ENCODE measurements at places on chromosomes 13 and 19. TPM values are rescaled to one million over a fixed set of nuclear protein-coding genes. Genes with fewer than 3 reads are reported as not detected.

GRCh38 chr19:46025835-46026234 lies 3.0 kb upstream of the PGLYRP1 start:
- DNase-seq = no peak

- peak; percentile 97 for DNase-seq
Measured at GRCh38 chr19:658916-659839, 3.8 kb downstream of the RNF126 start.

DNA sequence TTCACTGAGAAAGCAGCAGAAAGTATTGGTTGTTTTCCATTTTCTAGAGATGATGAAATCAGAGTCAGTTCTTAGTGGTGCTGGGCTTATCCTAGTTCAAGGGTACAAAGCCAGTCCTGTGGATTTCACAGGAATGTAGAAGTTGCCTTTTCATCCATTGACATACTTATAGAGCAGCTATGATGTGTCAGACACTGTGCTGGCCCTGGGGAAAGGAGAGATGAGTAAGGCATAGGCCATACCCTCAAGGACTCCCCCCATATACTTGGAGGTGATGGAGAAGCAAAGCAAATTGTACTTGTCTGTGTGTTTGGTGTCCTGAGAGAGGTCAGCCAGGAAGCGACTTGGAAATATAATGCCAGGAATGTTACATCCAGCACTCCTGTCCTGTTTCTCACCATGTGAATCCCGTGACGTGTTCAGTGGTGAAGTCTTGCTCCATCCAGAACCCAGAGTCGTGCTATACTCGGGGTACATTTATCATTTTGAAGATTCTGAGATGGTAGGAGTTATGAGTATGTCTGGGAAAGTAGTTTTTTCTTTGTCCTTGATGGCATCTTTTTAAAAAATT lies 22.6 kb downstream of the ERCC5 start:
- no peak for DNase-seq

DNA sequence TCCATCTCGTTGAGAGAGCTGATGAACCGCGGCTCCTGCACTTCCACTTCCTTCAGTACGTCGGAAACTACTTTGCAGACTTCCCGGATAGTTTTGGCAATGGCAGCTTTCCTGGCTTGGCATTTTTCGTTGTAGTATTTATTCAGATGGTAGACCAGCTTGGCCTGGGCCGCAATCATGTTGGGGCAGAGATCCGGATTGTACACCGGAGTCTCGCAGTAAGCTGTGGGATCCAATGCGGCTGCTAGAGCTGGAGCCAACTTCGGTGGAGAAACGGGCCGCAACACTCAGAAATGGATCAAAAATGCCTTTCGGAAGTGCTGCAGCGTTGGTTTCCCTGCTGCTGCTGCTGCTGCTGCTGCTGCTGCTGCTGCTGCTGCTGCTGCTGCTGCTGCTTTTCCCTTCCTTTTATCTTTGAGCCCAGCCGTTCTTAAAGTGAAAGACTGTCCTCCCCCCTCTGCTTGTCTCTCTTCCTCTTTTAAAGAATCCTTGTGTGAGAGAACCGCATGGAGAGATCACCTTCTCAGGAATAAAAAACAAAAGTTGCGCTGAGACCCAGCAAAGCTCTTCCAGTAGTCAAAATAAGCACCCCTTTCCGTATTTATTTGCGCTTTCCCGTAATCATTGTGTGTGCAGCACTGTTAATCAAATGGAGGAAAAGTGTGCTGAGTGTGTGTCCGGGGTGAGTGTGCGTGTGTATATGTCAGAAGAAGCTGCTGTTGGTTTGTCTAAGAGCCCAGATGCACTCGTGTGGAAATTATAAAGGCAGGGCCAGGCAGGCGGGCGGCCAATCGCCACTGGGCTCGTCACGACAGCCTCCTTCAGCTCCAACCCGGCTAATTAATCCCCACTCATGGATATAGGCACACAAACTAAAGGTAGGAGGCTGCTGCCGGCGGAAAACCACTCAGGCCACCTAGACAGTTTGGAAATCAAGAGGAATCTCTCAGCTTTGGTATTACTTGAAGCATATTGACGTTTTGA lies at the start of gene MAB21L1:
Gene MAB21L1, minus strand, starts transcription at position 730 of the 984 bp plus-strand sequence. Its CDS starts 551 bp downstream, at position 179.
- DNase-seq = peak; percentile 2

The TRPC4 gene
- not detected for total RNA-seq

- DNase-seq = peak; percentile 79
Measured at GRCh38 chr19:5803752-5804515, 933 bp upstream of the NRTN start.

DNA sequence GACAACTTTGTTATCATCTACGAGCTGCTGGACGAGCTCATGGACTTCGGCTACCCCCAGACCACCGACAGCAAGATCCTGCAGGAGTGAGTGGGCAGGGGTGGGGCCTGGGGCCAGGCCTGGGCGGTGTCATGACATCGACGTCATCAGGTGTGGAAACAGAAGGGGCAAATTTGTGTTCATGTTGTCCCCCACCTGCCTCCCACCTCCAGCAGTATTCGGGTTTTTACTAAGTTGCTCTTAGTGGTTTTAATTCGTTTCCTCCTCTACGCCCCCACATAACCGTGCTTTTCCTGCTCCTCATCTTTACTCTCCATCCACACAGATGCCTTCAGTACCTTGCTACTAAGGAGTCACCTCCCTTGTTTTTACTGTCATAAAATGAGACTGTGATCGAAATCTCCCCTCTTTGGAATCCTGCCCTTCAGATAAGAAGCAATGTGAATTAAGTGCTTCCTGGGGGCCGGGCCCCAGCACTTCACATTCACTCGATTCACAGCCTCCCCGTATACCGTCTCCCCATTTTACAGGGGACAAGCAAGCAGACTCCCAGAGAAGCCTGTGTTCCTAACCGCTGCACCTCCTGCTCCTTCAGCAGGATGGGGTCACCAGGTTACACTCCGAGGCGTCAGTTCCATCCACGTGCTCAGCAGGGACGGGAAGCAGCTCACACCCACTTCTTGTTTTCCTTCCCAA lies 10.5 kb downstream of the AP1M1 start:
- DNase-seq = no peak

DNA sequence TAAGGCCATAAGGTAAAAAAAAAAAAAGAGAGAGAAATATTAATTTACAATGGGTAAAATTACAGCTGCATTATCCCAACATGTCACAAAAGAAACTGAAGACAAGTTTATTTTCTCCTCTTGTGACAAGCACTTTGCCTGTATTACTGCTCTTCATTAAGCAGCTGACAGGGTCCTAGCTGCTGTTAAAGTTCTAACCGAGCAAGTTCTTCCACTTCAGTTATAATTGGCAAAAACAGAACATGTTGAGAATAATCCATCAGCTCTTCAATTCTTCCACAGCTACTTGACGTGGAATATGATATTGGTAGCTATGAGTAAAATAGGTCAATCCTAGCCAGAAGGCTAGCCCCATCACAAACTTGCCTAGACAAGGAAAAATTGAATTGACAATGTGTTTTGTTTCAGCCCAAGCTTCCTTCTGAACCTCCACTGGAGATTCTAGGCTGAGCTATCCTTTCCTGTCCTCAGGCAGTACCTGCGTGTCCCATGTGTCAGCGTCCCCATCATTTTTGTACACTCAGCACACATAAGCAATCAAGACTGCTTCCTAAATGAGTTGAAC lies 32.2 kb upstream of the DOCK9 start:
- peak; percentile 19 for DNase-seq

GRCh38 chr13:113897966-113898365 lies 34.1 kb upstream of the GAS6 start:
- DNase-seq = no peak

GRCh38 chr19:38838208-38838985 lies 6.8 kb upstream of the ECH1 start:
- peak; percentile 98 for DNase-seq

The ACER1 gene
- not detected for total RNA-seq

- DNase-seq = no peak
Measured at GRCh38 chr13:101977475-101977874, 424.4 kb downstream of the FGF14 start.

DNA sequence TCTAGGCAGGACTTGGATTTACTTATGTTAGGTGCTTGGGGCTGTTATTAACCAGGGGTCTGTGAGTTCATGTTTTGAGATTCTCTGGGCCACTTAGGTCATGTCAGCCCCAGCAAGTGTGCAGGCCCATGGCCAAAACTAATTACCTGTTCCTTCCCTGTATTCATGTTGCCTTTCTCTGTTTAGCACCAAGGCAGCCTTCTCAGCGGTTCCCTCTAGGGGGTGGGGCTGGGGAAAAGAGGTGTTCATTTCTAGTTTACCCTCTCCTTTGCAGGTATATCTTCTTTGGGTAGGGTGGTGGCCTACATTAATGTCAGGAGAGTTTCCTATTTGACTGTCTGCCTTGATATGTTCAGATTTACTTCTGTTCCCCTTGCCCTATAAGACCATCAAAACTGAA lies 61.7 kb downstream of the PDS5B start:
- DNase-seq = no peak

GRCh38 chr13:95049772-95050171 lies 251.5 kb downstream of the ABCC4 start:
- no peak for DNase-seq

DNA sequence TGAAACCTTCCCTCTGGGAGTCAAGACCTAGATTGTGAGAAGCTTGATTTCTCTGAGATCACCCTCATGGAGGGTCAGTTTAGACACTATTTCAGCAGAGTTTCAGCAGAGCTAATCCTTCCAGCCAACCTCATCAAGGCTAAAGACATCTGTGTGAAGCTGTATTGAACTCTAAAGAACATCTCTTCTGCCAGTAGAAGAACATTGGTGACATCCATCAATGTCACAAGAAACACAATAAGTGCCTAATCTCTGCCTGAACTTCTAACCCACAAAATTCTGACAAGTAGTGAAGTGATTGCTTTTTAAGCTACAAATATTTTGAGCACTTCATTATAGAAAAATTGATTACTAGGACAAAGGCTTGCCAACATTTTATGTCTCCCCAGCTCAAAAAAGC lies 475.8 kb upstream of the PCDH20 start:
- no peak for DNase-seq

The PSG7 gene
- total RNA-seq = not detected

DNA sequence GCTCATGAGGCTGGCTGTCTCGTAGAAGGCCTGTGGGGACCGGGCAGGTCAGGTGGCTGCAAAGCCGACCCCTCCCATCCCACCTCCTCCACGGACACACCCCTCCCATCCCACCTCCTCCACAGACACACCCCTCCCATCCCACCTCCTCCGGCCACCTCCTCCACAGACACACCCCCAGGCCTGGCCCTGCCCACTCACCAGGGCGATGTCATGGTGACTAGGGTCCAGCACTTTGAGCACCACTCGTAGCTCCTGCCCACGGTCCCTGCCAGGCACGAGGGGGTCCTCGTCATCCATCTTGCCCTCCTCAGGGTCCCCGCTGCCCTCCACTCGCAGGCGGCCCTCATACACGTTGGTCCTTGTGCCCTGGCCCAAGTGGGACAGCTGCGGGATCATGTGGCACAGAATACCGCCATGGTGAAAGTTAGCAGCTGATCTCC lies 18.8 kb downstream of the TYK2 start:
- no peak for DNase-seq

DNA sequence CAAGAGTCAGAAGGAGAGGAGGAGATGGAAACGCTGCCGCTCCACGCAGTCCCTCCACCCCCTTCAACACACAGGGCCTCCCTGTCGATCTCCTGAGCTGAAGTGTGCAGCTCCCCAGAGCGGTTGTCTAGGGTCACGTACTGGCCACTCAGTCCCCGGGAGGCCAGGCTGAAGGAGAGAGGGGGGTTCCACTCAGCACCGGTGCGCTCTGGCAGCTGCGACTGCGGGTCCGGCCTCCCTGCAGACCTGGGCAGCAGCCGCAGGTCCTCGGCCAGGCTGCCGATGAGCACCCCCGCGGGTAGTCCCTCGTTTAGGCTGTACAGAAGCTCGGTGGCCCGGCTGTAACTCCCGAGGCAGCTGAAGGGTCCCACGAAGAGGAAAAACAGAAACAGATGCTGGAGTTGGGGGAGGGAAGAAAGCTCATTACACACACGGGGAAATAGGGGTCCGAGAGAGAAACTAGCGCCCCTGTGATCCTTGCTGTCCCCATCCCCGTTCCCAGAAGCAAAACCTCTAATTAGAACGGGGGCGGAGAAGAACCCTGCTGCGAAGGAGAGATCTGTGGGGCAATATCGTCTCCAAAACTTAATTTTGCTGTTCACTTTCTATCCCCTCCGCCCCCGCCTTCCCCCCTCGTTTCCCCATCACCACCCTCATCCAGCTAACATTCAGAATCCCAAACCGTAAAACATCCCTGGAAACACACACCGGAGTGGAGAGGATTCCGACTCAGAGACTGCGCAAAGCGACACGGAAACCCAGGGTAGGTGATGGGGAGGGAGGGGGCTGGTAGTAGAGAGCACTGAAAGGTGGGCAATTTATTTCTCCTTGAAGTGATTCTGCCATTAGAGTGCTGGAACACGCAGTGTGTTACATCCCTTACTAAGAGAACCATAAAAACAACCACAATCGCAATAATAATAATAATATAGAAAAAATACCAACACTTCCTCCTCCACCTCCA lies 1.8 kb downstream of the PCDH20 start:
- DNase-seq = no peak

GRCh38 chr13:44045180-44045562 lies 165.5 kb downstream of the LACC1 start:
- DNase-seq = no peak

The KLHL26 gene
- 5.6 TPM for total RNA-seq

- no peak for DNase-seq
Measured at GRCh38 chr19:19204181-19204580, 967 bp upstream of the NR2C2AP start.

GRCh38 chr13:106595625-106596024 lies 27.7 kb upstream of the ARGLU1 start:
- no peak for DNase-seq

All from mammary epithelial cell (primary cell).